Activated CD4-positive, alpha-beta T cell treated with anti-CD3 and anti-CD28 coated beads for 36 hours (primary cell): ENCODE measurements at places on chromosomes 7 and 10.

GRCh38 chr7:139860090-139860775 is 31.2 kb downstream of the TBXAS1 start:
- no peak for DNase-seq

- no peak for DNase-seq
Measured at GRCh38 chr10:132856869-132857524, 71.0 kb upstream of the NKX6-2 start.

- no peak for DNase-seq
Measured at GRCh38 chr10:113202011-113202410, 252.0 kb downstream of the TCF7L2 start.

DNA sequence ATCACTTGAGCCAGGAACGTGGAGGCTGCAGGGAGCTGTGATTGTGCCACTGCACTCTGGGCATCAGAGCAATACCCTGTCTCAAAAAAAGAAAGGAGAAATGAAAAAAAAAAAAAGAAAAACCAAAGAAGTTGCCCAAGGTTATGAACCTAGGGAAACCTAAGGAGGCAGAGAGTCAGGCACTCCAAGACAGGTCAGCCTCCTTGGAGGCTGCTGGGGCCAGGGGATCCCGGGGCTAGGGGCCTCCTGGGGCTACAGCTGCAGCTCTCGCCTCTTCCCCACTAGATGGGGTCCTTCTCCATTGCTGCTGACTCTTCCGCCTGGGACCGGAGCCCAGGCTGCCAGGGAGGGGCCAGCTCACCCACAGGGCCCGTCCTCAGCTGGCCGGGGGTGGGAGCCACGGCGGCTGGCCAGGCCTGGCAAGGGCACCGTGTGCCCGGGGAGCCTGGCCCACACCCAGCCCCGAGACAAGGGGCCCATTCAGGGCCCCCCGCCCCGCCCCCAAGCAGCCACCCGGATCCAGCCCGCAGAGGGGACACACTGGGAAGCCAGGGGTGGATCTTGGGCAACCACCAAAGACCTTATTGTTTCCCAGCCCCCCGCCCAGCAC is 1.7 kb upstream of the SPACDR start:
- DNase-seq: no peak

- DNase-seq: no peak
Measured at GRCh38 chr7:2859952-2860351, 15.8 kb upstream of the GNA12 start.

DNA sequence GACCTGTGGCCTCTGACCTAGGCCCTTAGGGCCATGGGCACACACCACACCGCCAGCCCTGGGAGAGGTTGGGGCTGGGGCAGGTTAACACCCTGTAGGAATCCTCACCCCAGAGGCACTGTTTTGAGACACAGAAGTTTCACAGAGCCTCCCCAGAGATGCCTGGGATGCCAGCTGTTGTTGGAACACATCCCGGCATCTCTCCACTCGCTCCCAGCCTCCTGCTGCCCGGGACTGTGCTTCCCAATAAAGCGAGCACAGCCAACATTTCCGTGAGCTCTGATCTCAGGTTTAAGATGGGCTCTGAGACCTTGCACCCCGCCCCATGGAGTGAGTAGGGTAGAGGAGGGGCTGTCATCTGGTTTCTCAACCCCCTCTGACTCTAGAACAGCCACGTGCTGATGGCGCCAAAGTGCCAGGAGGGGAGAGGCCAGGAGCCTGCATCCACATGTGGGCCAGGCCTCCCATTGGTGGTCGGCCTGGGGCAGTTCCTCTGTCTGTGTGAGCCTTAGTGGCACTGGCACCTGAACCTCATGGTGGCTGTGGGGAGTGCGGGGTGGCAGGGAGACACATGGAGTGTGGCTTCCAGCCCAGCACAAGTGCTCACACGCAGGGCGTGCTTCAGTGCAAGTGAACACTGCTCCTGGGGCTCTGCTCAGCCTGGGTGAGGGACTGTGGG is 54.7 kb downstream of the RASGEF1A start:
- DNase-seq: peak; percentile 4

DNA sequence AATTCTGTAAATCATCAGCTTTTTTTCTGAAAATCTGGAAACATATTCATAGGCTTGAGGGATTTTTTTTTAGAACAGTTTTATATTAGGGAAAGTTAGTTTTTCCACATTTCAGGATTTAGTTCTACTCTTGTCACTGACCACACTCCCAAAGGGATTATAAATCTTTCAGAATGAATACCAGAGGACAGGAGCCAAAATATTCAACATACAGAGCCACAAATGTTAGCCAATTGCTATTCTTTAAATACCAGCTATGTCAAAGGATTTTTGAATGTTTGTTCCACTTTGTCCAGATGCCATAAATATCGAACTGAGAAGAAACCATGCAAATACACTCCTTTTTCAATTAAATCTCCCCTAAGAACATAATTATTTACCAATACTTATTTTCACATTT is 50.7 kb downstream of the ODAD2 start:
- no peak for DNase-seq

- no peak for DNase-seq
Measured at GRCh38 chr10:77101341-77101740, 536.3 kb downstream of the KCNMA1 start.

DNA sequence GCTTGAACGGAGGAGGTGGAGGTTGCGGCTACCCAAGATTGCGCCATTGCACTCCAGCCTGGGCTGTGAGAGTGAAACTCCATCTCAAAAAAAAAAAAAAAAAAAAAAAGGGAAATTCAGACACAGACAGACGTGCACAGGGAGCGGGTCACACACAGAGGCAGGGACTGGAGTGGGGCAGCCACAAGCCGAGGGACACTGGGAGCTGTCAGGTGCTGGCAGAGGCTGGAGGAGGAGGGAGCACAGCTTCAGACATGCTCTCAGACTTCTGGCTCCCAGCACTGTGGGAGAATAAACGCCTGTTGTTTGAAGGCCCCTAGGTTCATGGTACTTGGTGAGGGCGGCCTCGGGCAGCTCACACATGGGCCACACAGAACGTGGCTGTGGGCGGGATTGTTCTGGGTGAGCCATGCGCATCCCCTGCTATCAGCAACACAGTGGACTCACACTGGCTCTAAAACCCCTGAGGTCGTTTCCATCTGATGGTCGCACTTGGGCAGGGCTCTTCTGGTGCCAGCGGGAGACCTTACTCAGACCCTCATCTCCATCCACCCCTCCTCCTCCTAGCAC is 375.9 kb downstream of the DNAJB6 start:
- no peak for DNase-seq

DNA sequence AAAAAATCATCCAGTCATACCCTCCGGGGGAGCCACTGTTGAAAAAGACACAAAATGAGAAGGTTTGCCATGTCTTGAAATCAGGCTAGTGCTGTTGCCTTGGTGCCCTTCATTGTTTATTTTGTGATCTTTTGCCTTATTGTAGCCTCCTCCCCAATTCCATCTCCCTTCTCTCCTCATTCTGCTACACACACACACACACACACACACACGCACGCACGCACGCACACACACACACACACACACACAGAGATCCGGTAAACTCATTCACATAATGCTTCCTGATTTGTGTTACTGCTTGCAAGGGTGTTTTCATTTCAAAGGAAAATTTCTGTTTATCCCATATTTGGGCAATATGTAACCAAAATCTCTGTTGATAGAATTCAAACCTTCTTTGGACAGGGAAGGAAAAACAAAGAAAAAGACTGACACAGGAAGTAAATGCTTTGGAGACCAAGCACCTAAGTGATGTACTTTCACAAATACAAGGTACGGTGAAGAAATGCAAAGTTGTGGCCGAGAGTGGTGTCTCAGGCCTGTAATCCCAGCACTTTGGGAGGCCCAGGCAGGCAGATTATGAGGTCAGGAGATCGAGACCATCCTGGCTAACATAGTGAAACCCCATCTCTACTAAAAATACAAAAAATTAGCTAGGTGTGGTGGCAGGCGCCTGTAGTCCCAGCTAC is 141.1 kb upstream of the CDK13 start:
- no peak for DNase-seq

DNA sequence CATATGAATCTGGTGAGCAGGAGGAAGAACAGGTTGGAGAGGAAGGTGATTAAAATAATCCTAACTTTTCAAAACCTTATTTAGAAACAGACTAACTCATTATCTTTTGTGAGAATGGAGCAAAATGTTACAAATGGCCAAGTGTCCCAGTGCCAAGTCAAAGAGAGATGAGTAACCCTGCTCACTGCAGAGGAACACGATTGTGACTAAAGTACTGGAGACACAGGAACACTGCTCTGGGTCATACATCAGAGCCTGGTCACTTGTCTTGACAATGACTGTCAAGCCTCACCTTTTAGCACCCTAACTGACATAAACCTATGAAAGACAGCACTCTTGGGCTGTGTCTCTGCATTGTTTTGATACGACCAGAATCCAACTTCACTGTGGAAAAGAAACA is 108.8 kb downstream of the SGMS1 start:
- DNase-seq: no peak

- no peak for DNase-seq
Measured at GRCh38 chr7:142637240-142637639, 112.0 kb upstream of the PRSS1 start.

GRCh38 chr7:148963583-148964482 is 64.5 kb downstream of the PDIA4 start:
- peak; percentile 20 for DNase-seq

GRCh38 chr10:131431533-131431932 is 120.0 kb upstream of the TCERG1L start:
- no peak for DNase-seq

DNA sequence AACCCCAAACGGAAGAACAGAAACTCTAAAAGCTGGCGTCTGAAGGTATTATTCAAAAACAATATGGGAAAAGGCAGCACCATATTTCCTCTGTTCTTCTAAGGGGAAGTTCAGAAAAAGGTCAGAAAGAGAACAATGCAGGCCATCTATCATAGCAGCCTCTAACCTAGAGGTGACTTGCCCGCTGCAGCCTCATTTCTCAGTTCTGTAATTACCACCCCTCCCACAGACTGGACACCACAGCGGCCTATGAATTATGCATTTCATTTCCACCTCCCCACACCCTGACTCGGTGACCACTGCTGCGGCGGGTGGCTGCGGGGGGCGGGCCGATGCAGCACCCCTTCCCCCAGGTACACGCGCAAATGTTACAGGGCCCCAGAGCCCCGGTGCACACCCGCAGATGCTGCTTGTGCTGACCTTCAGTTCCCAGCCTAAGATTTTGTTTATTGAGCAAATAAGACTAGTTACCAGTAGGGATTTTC is 125.5 kb downstream of the CLEC2L start:
- DNase-seq: peak; percentile 35

GRCh38 chr7:130910949-130911944 is 177.2 kb upstream of the KLF14 start:
- DNase-seq: peak; percentile 45

DNA sequence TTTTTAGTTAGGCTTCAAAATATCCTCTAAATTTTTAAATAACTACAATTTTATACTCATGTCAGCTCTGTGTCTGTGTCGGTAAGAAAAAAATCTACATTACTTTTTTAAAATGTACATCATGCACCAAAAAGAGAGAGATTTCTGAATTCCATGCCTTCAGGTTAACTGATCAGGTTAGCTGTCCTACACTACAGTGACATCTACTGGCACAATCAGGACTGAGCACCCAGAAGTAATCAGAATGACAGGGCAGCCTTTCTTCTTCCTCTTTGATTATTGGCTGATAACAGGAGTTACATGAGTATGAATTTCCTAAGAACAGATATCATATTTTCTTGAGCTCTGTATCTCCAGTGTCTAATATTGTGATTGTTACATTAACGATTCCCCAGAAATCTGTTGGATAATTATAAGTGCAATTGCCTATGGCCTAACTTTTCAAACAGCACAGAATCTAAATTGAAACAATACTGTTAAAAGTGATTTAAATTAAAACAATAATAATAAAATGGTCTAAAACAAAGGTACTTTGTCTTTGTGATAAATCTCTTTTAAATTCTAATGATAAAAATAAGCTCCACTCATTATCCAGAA is 41.8 kb upstream of the HYCC1 start:
- peak; percentile 71 for DNase-seq

- DNase-seq: peak; percentile 41
Measured at GRCh38 chr10:62814756-62815380, 1.3 kb downstream of the EGR2 start.

DNA sequence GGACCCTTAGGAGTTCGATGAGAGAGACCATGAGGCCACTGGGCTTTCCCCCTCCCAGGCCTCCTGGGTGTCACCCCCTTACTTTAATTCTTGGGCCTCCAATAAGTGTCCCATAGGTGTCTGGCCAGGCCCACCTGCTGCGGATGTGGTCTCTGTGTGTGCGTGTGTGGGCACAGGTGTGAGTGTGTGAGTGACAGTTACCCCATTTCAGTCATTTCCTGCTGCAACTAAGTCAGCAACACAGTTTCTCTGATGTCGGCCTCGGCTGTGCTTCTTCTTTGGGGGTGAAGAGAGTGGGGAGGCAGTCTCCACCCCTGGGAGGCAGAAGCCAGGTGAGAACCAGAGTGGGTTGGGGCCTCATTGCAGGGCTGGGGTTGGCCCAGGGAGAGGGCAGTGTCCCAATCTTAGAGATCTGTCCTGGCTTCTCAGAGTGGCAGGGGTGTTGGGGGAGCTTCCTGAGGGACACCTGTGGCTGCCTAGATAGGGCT is 1.5 kb downstream of the PVRIG start:
- DNase-seq: peak; percentile 81

- DNase-seq: no peak
Measured at GRCh38 chr7:52685333-52685732, 350.1 kb upstream of the POM121L12 start.

GRCh38 chr7:97851683-97852082 is 20.5 kb downstream of the ASNS start:
- no peak for DNase-seq

GRCh38 chr10:37975401-37975991 is 951 bp downstream of the ZNF25 start:
- peak; percentile 14 for DNase-seq

DNA sequence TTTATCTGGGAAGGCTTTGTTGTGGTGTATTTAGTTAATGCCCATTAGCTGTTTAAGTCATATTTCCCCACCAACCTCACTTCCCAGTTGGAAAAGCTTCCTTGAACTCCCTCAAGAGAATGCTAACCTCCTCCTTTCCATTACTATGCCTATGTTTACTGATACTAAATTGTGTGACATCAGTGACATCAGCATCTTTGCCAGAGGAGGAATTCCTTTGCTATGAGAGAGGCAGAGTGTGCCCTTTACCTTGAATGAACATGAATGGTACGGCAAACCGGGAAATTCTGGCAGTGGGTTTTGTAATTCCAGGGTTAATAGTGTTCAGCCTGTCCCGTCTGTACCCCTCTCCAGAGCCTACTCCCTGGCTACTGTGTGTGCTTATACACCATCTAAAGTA is 22.1 kb upstream of the GLCCI1 start:
- DNase-seq: no peak

- no peak for DNase-seq
Measured at GRCh38 chr10:17859492-17860156, 50.5 kb downstream of the MRC1 start.

- DNase-seq: no peak
Measured at GRCh38 chr10:77404810-77405209, 232.8 kb downstream of the KCNMA1 start.

DNA sequence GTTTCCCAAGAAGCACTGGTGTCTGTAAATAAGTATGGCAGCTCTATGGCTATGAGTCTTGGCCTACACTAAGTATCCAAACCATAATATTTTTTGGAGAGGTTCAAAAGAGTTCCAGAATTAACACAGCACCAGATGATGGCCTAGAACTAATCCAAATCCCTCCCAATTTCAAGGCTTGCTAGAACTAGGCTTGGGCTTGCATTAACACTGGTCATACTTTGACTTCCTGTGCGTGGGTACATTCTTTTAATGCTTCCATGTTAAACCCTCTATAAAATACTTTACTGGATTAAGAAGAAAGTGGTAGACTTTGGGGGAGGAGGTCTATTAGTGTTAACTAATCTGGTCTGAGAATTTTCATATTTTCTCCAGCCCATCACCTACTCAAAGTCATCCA is 3.1 kb downstream of the AASS start:
- no peak for DNase-seq
